ENCODE measurements at places on chromosomes 16 and 17. TPM values are rescaled to one million over a fixed set of nuclear protein-coding genes. Genes with fewer than 3 reads are reported as not detected.

The CMTM2 gene
- total RNA-seq: not detected

DNA sequence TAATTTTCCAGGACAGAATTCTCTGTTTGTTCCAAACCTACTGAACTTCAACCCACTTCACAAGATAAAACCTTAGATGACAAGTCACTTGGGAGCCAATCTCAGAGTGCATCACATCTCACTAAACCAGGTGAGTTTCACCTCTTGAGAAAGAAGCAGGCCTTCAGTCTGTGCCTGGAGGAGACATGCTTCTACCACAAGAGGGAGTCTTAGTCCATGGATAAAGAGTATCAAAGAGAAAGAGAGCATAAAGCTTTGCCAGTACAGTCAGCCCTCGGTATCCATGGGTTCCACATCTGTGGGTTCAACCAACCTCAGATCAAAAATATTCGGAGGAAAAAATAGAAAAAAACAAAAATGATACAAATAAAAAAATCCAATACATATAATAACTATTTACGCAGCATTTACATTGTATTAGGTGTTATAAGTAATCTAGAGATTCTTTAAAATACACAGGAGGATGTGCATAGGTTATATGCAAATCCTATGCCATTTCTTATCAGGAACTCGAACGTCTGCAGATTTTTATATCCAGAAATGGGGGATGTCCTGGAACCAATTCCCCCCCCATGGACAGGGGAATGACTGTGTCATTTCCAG is 37.7 kb downstream of the DUSP14 start:
- H3K27me3 ChIP-seq: no peaks in the 10 kb centered on the region
- no peaks in the 10 kb centered on the region for H3K4me1 ChIP-seq
- H3K4me3 ChIP-seq: no peak overlapping the region
- no peaks in the 10 kb centered on the region for H3K36me3 ChIP-seq
- DNase-seq: peak; percentile 40

GRCh38 chr16:4846503-4846900 is 586 bp downstream of the GLYR1 start:
- H3K4me1 ChIP-seq: peaks cover 3% of the 10 kb centered on the region
- no peak for DNase-seq
- peak overlapping the region; percentile 95 for H3K4me3 ChIP-seq
- peak overlapping the region; percentile 87 for H3K27ac ChIP-seq
- H3K36me3 ChIP-seq: peaks cover 20% of the 10 kb centered on the region

GRCh38 chr16:86490859-86491639 is 19.3 kb upstream of the FOXF1 start:
- H3K27me3 ChIP-seq: peaks cover 56% of the 10 kb centered on the region
- H3K4me1 ChIP-seq: peaks cover 4% of the 10 kb centered on the region
- H3K36me3 ChIP-seq: no peaks in the 10 kb centered on the region
- no peak overlapping the region for H3K27ac ChIP-seq
- no peak overlapping the region for H3K4me3 ChIP-seq

DNA sequence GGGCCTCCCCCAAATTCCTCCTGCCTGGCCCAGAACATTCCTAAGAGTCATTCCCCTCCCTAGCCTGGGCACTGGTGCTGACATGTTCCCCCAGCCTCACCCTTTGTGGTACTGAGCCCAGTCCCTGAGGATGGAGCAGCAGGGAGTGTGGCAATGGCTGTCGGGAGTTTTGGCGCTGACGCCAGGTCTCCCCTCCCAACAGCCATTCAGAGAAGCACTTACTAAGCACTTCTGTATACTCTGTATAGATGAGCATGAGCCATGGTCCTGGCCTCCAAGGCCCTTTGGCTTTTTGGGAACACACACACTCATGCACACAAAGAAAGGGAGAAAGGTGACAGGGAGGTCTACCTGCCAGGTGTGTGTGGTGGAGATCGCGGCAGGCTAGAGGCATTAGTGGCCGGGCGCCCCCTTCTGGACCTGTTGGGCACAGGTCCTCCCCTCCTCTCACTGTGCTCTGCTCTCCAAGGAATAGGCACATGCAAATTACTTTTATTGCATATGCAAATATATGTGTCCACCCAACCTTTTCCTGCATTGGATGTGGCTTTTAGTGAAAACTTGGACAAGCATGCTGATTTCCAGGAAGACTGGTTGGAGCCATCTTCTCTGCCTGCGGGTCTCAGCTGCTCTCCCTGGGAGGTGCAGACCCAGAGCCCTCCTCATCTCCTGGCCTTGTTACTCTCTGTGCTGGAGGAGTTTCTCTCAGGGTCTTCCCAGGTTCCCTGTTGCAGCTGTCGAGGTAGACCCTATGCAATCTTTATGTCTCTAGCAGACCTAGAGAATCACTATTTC is 17.4 kb upstream of the C17orf107 start:
- DNase-seq: no peak
- H3K27me3 ChIP-seq: no peaks in the 10 kb centered on the region
- H3K4me1 ChIP-seq: peaks cover 4% of the 10 kb centered on the region
- no peak overlapping the region for H3K4me3 ChIP-seq
- peaks cover 15% of the 10 kb centered on the region for H3K36me3 ChIP-seq

DNA sequence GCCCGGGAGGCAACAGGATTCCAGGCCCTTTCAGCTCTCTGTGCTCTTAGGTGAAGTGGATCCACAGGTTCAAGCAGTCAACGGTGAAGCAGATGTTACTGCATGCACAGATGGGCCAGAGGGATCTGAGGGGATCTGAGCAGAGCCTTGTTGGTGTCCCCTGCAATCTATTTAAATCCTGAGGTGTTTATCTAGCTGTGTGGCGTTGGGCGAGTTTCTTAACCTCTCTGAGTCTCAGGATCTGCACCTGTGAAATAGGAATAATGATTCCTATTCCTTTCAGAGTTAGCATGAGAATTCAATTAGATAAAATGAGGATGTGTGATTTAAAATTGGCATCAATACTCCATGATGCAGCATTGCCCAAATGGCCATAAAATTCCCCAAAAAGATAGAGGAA is 237.3 kb upstream of the CDH5 start:
- H3K4me3 ChIP-seq: no peak overlapping the region
- H3K27me3 ChIP-seq: no peaks in the 10 kb centered on the region
- H3K36me3 ChIP-seq: no peaks in the 10 kb centered on the region
- H3K4me1 ChIP-seq: no peaks in the 10 kb centered on the region

GRCh38 chr17:21689604-21690003 is 2.7 kb upstream of the KCNJ18 start:
- DNase-seq: no peak
- no peaks in the 10 kb centered on the region for H3K27me3 ChIP-seq
- no peak overlapping the region for H3K4me3 ChIP-seq
- no peaks in the 10 kb centered on the region for H3K36me3 ChIP-seq
- H3K4me1 ChIP-seq: no peaks in the 10 kb centered on the region
